ENCODE measurements at places on chromosomes 7 and 10.

- DNase-seq = no peak
These were observed 327.3 kb upstream of the NRP1 start for GRCh38 chr10:33661580-33662336.

GRCh38 chr10:63921908-63922467 is 400.8 kb downstream of the REEP3 start:
- no peak for DNase-seq

DNA sequence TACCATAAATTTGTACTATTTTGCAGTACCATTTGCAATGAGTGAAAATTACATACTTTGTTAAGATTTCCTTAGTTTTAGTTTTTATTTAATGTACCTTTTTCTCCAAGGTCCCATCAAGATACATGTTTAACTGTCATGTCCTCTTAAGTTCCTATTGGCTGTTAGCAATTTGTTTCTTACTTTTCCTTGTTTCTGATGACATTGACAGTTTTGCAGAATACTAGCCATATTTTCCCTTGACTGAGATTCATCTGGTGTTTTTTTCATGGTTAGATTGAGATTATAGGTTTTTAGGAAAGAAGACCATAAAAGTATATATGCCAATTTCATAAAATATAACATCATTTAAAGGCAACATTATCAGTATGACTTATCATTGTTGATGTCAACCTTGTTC is 376.8 kb upstream of the STEAP1 start:
- DNase-seq = no peak

DNA sequence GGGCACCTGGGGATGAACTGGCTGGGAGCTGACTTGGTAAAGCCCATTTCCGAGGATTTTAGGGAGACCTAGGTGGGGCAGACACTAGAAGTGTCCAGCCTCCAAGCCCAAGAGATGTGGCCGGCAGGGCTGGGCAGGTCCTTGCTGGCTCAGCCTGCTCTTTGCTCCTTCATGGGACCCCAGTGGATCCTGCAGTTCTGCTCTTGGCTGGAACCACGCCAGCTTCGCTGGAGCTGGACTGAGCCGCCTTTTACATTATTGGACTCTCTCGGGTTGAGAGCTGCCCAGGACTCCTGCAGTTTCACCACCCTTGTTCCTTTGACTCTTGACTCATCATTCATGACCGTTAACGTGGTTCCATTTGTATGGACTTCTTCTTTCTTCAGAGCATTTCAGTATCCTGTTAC is 5.7 kb downstream of the PPIF start:
- no peak for DNase-seq

GRCh38 chr10:74882831-74883230 is 56.4 kb downstream of the KAT6B start:
- no peak for DNase-seq

- DNase-seq = no peak
These were observed 1.3 kb downstream of the SLC26A4 start for GRCh38 chr7:107661865-107662379.

- DNase-seq = no peak
These were observed 152.9 kb downstream of the SEMA3A start for GRCh38 chr7:84041649-84042048.

DNA sequence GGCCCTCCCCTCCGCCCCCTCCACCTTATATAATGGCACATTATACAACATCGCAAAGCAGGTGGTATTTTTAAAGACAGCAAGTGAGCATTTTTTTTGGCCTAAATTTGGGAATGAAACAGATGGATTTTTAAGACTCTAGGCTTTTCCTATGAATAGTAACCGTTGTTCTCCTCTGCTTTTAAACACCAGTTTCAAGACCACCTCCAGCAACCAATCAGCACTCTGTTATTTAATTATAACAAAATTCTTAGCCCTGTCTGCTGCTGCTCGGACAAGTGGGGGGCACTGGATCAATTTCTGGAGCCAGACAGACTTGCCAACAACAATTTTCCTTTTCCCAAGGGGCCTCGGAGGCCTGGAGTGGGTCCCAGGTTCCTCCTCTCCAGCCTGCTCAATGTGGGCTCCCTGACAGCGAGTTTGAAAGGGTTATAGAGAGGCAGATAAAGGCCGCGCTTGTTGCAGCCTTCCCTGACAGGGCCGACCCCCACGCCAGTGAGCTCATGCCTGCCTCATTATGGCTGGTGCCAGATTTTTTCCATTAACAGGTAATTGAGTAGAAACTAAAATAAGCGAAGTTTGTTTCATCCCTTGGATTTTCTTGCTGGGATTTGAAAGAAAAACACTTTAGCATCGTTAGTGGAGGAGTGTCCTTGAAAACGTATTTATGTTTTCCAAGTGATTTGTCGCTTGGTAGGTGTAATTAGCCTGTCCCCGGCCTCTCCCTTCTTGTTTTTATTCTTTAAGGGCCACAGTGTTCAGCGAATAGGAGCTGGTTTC is 227.3 kb downstream of the TCF7L2 start:
- DNase-seq = no peak

- DNase-seq = no peak
These were observed 224.3 kb downstream of the SFMBT2 start for GRCh38 chr10:7186387-7187018.

DNA sequence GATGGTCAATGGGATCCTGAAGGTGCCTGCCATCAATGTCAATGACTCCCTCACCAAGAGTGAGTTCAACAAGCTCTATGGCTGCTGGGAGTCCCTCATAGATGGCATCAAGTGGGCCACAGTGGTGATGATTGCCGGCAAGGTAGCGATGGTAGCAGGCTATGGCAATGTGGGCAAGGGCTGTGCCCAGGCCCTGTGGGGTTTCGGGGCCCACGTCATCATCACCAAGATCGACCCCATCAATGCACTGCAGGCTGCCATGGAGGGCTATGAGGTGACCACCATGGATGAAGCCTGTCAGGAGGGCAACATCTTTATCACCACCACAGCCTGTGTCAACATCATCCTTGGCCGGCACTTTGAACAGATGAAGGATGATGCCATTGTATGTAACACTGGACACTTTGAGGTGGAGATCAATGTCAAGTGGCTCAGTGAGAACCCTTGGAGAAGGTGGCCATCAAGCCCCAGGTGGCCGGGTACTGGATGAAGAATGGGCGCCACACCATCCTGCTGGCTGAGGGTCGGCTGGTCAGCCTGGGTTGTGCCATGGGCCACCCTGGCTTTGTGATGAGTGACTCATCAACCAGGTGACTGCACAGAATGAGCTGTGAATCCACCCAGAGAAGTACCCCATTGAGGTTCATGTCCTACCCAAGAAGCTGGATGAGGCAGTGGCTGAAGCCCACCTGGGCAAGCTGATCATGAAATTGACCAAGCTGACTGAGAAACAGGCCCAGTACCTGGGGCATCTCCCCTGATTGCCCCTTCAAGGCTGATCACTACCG is 63.0 kb upstream of the ANTXRL start:
- DNase-seq = no peak

GRCh38 chr7:151796091-151796870 is 80.6 kb downstream of the PRKAG2 start:
- no peak for DNase-seq

DNA sequence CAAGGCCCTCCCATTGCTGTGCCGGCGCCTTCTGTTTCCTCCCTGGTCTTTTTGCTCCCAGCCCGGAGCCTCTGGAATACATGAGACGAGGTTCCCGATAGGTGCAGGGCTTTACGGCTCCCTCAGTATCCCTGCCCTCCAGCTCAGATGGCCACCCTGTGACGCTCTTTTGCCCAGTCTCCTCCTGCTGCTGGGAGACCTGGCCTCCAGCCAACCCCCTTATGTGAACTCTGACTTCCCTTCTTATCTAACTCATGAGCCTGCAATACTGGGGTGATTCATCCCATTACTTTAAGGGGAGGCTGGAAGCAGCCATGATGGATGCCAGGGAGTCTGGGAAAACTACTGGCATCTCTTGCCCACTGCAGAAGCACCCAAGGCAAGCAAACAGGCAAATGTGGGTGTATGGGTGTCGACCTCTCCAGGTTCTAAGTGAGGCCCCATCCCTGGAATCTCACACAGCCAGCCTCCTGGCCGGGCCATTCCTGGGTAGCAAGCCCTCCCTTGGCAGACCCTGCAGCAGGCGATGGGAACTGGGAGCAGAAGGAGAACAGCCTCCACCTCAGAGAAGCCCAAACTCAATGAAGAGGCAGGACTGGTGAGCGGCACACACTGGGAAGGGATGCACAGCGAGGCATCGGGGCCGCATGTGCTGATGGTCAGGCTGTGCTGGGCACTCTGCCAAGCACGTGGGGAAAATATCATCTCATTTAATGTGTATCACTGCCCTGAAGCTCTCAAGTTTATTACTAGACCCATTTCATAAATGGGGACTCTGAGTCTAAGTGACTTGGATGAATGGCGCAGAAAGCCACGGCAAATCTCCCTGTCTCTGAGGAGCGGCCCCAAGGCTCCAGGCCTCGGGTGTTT is 97.5 kb downstream of the FAM53B start:
- no peak for DNase-seq

GRCh38 chr7:139544645-139545044 is 21.2 kb downstream of the CLEC2L start:
- no peak for DNase-seq

- no peak for DNase-seq
These were observed 61.8 kb upstream of the TRIL start for GRCh38 chr7:29019896-29020295.

- DNase-seq = no peak
These were observed 31.3 kb downstream of the ZNF783 start for GRCh38 chr7:149293338-149293737.

GRCh38 chr7:112869111-112869774 is 79.0 kb upstream of the TMEM168 start:
- DNase-seq = no peak

DNA sequence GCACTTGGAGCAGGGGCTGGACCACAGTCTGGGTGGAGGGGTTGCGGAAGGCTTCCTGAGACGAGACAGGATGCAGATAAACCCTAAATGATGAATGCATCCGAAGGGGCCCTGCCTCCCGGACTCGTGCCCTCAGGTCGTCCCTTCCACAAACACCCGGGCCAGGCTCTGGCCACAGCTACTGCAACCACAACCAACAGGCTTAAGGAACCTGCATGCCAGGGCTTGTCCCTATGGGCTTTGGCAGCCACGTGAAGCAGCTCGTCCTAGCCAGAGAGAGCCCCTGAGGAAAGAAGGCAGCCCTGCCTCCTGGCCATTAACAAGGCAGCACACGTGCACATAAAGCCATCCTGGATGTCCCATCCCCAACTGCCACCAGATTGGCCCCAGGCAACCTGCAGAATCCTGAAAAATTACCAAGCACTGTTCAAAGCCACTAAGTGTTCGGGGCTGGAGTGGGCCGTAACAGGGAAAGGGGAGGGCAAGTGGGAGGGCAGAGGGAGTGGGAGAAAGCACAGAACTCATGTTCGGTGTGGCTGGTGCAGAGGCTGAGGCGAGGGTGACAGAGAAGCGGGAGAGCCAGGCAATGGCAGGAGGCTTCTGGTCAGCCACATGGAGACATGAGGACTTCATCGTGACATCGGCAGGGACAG is 62.7 kb downstream of the MAD1L1 start:
- no peak for DNase-seq

DNA sequence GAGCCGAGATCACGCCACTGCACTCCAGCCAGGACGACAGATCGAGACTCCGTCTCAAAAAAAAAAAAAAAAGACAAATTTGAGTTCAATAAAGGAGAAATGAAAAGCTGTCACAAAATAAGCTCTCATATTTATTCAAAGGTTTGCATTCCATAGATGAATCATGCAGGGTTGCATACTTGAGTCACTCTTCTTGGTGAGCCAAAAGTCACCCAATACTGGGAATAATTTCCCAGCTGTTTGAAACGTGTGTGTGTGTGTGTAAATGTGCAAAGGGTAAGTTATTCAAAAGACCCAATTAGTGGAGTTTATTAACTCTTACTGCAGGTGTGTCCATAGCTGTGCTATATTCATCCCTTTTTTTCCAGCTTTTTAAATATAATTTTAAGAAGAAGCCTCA is 297.7 kb downstream of the CCDC3 start:
- no peak for DNase-seq

GRCh38 chr10:122494173-122494820 is 32.9 kb downstream of the HTRA1 start:
- DNase-seq = no peak

- DNase-seq = no peak
These were observed 63.2 kb downstream of the CACNB2 start for GRCh38 chr10:18203471-18203870.

DNA sequence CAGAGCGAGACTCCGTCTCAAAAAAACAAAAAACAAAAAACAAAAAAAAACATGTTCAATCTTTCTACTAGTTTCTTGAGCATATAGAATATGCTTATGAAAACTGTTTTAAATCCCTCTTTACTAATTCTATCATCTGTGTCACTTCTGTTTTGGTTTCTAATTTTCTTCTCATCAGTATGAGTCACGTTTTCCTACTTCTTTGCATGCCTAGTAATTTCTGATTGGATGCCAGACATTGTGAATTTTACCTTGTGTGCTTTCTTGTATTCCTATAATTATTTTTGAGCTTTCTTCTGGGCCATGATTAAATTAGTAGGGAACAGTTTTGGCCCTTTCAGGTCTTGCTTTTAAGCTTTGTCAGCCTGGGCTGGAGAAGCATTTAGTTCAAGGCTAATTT is 9.9 kb downstream of the MICU1 start:
- no peak for DNase-seq

DNA sequence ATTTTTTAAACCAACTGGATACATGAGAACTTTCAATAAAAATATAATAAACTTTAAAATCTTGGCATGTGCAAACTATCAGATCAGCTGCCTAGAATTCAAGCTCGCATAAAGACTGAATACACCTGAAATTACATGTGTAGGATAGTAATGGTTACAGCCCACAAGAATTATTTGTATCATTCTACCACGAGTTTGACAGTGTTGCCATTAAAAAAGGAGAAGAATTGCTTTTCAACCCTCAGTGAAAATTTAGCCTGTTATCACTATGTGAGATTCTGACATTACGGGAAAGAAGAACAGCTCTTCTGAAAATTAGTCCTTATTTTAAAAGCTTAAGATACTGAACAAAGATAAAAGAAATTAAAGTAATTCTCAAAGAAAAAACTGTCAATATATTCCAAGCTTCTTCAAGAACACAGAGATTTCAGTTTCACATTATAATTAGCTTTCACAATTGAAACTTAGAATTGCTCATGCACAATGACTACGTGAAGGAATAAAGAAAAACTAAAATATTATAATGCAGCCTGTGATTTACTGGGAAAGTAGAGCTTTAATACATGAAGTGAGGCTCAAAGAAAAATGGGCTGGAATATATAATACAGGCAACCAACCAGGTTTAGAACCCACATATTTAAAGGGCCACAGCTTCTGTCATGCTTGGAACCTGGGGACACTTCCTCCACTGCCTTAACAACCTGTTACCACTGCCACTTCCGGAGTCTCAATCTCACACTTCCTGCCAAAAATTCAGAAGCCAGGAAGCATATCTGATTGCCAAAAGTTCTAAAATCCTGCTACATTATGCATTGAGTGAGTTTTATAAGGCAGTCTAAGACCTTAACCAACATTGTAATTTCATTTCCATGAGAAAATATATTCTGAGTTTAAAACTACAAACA is 23.2 kb downstream of the TPK1 start:
- DNase-seq = no peak

Measured in NCI-H2107 (cell line).